ENCODE measurements at places on chromosomes 16 and 17. TPM values are rescaled to one million over a fixed set of nuclear protein-coding genes. Genes with fewer than 3 reads are reported as not detected.

Gene TBC1D3C
- not detected for total RNA-seq

- no peak for DNase-seq
Observed at GRCh38 chr17:40018211-40019121, 3.2 kb downstream of the CSF3 start.

Gene AGRP
- not detected for total RNA-seq

Gene NECAB2
- total RNA-seq, result 42.0 TPM

Gene CRYBA1
- total RNA-seq, result not detected

GRCh38 chr16:69133373-69133954 is 1.0 kb downstream of the UTP4 start:
- no peak for DNase-seq

Gene SMTNL2
- 0.57 TPM for total RNA-seq

Gene G6PC1
- not detected for total RNA-seq

- DNase-seq, result no peak
Observed at GRCh38 chr16:30533748-30534367, 800 bp downstream of the ZNF747 start.

DNA sequence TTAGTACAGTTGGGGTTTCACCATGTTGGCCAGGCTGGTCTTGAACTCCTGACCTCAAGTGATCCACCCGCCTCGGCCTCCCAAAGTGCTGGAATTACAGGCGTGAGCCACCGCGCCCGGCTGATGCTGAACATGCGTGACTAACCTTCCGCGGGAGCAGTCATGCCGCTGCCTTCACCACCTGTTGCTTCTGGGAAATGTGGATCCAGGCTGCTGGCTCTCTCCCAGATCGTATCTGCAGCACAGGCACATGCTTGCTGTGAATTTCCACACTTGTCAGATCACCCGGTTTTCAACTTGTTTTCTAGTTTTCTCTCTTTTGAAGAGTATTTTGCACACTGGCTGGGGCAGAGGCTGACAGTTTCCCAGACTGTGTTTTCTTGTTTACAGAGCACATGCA is 97.9 kb downstream of the ADCY9 start:
- no peak for DNase-seq

Gene CIBAR2
- not detected for total RNA-seq

Gene DOC2B
- total RNA-seq, result 23.8 TPM

GRCh38 chr16:86772671-86773353 is 194.5 kb downstream of the FOXL1 start:
- DNase-seq, result no peak

Gene TOP2A
- not detected for total RNA-seq

- no peak for DNase-seq
Observed at GRCh38 chr17:79548116-79548515, 62.7 kb downstream of the RBFOX3 start.

DNA sequence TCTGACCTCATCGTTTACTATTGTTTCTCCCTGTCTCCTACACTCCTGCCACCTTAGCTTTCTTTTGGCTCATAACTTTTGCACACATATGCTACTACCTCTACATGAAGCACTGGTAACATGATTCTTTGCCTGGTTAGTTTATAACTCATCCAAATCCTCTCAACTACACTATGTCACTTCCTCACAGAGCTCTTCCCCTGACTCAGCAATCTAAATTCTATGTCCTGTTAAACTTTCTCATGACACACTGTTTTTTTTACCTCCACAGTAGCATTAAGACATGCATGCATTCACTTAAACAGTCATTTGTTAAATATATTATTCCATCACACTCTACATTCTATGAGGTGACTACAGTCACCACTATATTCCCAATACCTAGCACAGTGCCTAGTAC is 19.7 kb downstream of the APPBP2 start:
- no peak for DNase-seq

Gene CD7
- total RNA-seq, result 1.4 TPM

DNA sequence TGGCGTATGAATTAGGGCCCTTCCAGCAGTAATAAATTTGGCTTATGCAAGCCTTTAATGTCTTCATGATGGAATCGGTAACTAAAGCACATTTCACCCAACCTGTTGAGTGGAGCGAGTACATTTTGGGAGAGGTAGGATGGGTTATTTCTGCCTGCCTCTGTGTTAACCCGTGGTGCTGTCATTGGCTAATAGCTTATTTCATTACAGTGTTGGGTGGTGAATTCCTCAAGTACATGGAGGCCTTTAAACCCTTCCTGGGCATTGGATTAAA is 17.8 kb upstream of the TBKBP1 start:
- DNase-seq, result no peak

- DNase-seq, result no peak
Observed at GRCh38 chr17:79890706-79891105, 51.5 kb upstream of the CBX4 start.

GRCh38 chr16:48503336-48503735 is 106.6 kb downstream of the N4BP1 start:
- DNase-seq, result no peak

Gene OTOA
- total RNA-seq, result 0.79 TPM

- no peak for DNase-seq
Observed at GRCh38 chr17:10226930-10227695, 28.7 kb upstream of the GAS7 start.

DNA sequence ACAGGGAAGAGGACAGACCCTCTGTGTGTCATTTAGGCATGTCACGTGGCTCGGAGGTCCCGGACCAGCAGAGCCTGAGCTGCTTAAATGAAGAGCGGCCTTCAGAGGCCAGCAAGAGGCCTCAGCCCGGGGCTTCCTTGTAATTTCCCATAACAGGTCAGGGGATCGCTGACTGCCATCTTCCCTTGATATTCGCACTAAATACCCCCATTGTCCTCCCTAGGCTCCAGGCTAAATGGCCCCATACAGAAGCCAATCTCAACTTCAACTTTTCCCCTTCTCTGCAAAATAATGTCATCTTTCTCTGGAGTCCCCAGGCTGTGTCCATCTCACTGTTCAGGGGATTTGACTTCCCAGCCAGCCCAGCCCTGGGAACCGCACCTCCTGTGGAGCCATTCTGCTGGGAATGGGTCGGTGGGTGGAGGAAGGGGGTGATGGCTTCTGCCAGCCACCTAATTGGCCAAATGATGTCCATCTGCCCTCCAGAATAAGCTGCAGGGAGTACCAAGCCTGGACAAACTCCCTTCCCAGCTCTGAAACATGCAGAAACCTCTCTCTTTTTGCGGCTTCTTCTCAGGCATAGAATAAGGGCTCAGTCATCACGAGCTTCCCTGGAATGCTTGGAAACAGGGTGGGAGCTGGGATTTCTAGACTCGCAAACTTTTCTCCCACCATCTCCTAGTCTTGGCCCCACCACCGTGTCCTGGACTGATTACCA is 129.9 kb downstream of the SDK2 start:
- no peak for DNase-seq

- DNase-seq, result no peak
Observed at GRCh38 chr17:39198186-39198566, 707 bp upstream of the CACNB1 start.

DNA sequence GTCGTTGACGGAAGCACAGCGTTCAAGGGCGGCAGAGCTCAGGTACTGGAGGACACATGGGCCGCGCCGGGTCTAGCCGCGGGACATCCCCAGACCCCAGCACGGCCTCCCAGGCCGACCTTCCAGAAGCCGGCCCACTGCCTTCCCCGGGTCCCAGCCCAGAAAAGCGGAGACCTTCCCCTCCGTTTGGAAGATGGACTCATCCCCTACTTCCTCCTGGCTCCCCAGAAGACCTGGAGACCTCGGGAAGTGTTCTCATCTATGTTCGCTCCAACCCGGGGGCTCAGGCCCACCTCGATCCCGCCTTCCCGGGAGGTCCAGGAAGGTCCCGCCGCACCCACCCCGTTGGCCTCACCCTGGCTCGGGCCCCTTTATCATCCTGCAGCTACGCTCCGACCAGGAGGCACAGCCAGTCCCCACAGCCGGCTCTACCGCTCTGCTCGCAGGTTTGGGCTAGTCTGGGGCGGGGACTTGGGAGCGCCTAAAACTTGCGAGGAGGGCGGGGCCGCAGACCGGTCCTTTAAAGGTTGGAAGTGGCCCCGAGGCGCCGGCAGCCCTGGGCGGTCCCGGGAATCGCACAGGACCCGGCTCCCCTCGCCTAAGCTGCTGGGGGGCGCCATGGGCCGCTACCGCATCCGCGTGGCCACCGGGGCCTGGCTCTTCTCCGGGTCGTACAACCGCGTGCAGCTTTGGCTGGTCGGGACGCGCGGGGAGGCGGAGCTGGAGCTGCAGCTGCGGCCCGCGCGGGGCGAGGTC is at the start of gene ALOX12:
Gene ALOX12 (plus strand): TSS at position 550 of the 756 bp plus-strand sequence. CDS start 69 bp downstream, at position 619.
- DNase-seq, result no peak

DNA sequence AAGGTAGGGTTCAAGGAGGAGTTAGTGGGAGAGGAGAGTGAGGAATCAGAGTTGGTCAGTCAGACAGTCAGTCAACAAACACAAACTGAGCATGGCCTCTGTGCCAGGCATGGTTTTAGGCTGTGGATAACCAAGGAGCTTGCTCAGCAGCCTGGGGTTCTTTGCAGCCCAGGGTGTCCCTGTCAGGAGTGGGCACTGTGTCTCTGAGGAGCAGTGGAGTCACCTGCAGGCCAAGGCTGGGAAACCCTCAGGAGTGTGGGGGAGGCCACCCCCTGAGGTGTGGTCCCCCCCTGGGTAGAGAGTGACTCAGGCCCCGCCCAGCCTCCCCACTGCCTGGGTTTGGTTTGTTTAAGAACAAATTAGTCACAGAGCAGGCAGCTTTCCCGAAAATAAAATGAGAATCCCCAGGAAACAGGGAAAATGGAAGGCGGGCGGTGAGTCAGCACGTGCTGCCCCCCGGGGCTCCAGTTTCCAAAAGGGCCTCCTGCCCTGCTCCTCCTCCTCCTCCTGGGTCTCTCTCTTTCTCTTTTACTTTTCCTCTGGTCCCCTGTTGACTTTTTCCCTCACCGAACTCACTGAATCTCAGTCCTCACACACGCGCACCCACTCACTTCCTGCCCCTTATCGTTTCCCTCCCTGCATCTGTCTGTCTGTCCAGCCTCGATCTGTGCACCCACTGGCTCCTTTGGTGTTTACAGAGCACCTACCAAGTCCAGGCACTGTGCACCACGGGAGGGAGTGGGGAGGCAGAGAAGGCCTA is 44.3 kb downstream of the SOCS3 start:
- DNase-seq, result peak; percentile 45

Gene TNFRSF13B
- total RNA-seq, result not detected

Gene ZNF629
- total RNA-seq, result 16.3 TPM

GRCh38 chr16:873889-874288 is 73.4 kb upstream of the GNG13 start:
- DNase-seq, result no peak

Gene CFAP97D1
- not detected for total RNA-seq

DNA sequence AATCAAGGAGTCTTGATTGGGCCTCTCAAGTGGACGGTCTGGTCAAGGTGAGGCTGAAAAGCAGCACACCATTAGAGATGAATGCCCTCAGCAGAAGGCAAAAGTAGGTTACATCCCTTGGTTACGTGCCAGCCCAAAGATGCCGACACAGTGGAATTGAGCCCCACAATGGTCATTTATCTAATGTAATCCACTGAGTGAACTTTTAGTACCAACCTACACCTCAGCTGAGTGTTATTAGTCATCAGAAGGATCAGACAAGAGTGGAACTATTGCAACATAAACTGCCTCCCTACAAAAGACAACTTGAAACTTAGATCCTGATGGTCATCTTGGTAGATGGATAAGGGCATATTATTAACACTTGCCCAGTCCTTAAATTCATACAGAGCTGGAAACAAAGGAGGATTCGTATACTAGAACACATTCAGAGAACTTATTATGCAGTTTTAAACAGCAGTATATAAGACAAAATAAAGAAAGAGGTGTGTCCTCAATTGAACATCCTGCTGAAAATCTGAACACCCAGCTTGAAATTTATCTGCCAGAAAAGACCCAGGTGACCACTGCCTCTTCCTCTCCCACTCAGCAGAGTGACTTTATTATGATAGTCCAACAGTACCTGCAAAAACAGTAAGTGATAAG is 2.8 kb downstream of the DCUN1D3 start:
- no peak for DNase-seq
